ENCODE measurements at places on chromosomes 2 and 18.

GRCh38 chr2:75656563-75656962, 10.0 kb downstream of the MRPL19 start:
- no peak for DNase-seq

- peak; percentile 8 for DNase-seq
These were observed 139.6 kb downstream of the TRABD2A start for GRCh38 chr2:84741182-84741822.

- no peak for DNase-seq
These were observed 71.1 kb downstream of the ARHGEF33 start for GRCh38 chr2:38960609-38961320.

DNA sequence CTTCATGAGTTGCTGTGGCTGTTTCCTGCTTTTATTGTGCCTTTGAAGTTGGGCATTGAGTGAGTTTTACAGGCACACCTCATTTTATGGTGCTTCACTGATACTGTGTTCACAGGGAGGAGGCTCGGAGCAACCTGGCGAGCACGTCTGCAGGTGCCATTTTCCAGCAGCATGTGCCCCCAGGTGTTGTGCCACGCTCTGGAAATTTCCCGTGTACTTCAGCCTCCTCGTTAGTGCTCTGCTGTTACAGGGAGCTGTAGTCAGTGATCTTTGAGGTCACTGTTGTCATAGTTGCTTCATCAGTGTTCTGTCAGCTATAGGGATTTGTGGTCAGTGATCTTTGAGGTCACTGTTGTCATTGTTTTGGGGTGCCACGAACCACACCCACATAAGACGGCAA, 20.1 kb downstream of the CTDP1 start:
- DNase-seq = no peak

- DNase-seq = no peak
These were observed 105.8 kb downstream of the ARHGAP28 start for GRCh38 chr18:6835345-6835744.

DNA sequence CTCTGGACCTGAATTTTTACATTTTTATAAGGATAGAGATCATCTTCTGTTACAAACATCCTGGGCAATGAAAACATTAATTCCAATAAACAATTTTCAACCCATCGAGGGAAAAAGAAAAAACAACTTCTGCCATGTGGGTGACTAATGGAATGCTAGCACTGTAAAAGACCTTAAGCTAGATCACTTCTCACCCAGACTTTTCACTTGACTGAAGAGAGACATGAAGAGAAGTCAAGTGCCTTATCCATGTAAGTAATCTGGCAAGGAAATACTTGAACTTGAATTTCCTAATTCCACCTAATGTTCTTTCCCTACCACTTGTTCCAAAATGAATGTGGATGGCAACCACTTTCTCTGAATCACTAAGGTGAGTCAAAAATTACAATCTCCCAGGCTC, 98.3 kb upstream of the ACVR1C start:
- no peak for DNase-seq

DNA sequence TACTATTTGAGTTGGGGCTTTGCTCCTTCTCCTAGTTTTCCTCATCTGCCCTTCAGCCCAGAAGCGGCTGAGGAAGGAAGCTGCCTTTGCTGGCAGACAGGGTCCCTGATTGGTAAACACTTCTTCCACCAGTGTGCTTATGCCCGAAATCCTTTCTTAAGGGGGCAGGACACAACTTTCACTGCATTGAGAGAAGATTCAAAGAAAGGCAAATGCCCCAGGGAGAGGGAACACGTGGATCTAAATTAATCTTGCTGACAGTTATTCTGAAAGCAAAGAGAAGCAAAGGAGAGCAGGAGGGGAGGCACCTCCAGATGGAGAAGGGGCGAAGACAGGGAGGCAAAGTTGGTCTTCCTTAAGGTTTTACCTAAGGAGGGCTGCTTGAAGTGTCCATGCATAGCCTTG, 92.1 kb upstream of the EFEMP1 start:
- DNase-seq = no peak

GRCh38 chr2:123864416-123864815, 160.7 kb upstream of the CNTNAP5 start:
- no peak for DNase-seq

GRCh38 chr2:65604246-65604645, 171.8 kb upstream of the SPRED2 start:
- DNase-seq = no peak

DNA sequence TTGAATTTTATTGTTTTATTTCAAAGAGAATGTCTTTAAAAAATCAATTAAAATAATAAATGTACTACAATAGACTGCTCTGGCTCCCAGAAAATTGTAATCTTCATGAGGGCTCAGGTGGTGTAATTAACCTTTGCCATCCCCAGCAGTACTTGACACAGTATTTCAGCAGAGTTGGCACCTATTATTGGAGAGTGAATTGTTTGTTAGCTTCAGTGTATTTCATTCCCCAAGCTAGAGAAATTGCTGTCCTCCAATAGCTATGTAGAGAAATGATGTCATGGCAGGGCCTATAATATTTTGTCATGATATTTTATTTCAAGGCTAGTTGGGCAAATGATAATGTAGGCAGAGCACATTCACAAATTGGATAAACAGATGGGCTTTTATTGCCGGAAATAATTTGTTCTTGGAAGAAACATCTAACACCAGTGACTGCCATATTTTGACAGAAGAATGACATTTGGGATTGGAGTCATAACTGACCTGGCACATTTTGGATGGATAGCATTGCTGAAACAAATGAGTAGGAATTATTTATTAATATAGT, 712.0 kb upstream of the NXPH2 start:
- DNase-seq = no peak

DNA sequence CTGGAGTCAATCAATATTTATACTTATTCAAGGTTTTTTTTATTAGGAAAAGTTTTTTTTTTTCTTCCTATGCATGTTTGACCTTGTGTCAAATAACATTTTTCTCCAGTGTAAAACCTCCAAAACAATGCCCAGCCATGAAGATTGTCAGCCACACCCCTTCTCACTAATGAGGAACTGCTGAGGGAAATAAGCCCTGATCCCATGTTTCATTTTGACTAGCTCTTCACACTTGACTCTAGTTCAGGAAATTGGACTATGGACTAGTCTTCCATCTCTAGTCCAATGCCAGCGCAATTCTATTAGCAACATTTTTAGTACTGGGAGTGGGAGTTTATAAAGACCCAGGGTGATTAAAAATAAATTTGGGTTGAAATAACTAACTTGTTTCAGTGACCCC, 275.6 kb upstream of the CXCR4 start:
- no peak for DNase-seq

DNA sequence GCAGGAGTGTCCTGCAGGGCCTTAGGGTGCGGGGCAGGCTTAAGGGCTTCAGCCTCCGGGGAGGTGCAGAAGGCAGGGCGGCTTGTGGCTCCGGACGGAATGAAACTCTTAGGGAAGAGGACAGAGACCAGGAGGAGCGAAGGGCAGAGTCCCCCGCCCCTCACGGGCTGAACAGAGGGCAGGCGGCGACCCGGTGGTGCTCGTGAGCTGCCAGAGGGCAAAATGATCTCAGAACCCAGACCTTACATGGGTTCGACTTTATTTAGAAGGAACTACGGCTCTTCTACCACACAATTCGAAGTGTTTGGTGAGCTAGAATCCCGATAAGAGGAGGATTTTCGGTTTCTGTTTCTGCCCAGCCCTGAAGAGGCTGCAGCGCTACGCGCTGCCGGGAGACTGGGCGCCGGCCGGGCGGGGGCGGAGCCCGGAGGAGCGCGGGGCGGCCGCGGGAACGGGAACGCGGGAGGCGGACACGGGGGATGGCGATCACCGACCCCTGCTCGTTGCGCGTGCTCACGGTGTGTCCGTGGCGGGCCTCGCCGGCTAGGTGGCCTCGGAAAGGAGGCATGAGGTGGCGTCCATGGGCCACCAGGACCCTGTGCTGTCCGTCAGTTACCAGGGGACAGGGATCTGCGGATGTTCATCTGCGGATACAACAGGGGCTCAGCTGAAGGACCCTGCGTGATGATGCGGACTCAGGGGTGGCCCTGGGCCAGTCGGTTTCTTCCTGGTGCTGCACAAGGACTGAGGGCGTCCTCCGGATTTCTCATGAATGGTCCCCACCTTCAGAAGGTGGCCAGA, 4.2 kb upstream of the SP100 start:
- peak; percentile 55 for DNase-seq
